ENCODE measurements at places on chromosomes 11 and 22.

- no peak for DNase-seq
These were observed 22.0 kb upstream of the ZC3H12C start for GRCh38 chr11:110071197-110071596.

GRCh38 chr11:27107548-27107947 is 66.9 kb downstream of the BBOX1 start:
- no peak for DNase-seq

- no peak for DNase-seq
These were observed 15.1 kb upstream of the EFCAB6 start for GRCh38 chr22:43827003-43827735.

DNA sequence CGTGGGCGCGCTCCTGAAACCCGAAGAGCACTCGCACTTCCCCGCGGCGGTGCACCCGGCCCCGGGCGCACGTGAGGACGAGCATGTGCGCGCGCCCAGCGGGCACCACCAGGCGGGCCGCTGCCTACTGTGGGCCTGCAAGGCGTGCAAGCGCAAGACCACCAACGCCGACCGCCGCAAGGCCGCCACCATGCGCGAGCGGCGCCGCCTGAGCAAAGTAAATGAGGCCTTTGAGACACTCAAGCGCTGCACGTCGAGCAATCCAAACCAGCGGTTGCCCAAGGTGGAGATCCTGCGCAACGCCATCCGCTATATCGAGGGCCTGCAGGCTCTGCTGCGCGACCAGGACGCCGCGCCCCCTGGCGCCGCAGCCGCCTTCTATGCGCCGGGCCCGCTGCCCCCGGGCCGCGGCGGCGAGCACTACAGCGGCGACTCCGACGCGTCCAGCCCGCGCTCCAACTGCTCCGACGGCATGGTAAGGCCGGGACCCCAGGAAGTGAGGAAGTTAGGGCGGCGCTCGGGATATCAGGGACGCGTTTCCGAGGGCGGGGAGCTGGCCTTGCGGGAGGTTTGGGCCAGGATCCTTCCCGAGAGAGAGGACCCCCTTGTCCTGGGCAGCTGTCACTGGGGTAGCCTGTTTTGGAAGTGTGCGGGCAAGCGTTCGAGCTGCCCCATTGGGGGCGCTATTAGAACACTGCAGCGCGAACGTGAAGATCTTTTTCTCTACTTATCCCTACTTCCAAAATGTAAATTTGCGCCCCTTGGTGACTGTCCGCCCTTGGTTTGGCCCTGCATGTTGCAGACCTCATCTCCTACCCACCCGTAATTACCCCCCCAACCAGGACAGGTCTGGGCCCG is 796 bp downstream of the MYOD1 start:
- no peak for DNase-seq

DNA sequence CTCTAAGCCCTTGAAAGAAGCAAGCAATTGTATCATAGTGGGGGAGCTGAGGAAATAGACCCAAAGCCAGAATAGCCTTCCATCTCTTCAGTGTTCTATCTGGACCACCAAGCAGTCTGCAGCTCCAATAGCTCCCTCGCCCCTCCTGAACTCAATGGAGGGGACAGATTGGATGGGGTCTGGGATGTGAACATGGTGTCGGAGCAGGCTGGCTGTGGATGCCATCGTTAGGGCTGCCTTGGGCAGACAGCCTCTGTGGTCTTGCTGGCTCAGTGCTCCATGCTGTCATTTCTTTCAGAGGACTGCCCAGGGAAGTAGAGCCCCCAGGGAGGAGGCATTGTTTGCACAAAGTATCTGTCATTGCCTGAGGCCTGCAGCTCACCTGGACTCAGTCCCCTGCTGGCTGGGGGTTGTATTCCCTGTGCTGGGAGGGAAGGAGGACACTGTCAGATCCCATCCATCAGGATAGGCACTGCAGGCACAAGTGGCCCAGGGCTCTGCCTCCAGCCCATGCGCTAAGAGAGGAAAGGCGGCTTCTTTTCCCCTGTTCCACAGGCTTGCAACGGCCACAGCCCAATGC is 537.7 kb downstream of the BUD13 start:
- no peak for DNase-seq

DNA sequence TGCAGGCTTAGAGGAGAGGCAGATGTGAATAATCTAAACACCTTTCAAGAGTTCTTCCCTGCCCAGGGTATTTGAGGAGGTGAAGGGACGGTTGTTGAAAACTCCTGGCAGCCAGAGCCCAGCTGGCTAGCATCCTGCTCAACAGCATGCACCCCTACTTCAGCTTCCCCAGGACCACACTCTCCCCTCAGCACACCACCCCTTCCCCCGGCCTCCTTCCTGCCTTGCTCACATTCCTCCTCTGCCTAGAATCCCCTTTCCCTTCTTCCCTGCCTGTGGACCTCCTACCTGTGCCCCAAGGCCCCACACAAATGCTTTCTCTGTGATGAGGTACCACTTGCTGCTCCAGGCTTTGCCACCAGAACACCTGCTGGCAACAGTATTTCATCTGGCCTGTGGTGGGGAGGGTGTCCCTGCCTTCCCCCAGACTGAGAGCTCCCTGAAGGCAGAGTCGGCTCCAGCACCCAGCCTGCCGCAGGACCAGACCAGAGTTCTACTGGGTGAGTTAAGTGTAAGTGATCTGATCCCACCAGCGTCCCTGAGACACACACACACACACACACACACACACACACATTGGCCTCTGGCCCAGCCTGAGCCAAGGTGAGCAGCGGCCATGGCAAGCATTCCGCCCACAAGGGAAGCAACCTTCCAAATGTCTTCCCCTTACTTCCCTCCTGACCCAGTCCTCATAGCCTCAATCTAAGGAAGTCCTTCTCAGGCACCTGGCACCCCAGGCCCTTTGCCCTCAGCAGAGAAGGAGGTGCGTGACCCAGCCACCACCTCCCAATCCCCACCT is 79.5 kb downstream of the PDE2A start:
- DNase-seq = no peak

GRCh38 chr22:49953680-49954344 is 6.8 kb upstream of the PIM3 start:
- DNase-seq = no peak

GRCh38 chr22:35986088-35986487 is 42.5 kb downstream of the RBFOX2 start:
- no peak for DNase-seq

GRCh38 chr22:29206372-29207242 is 911 bp downstream of the EMID1 start:
- no peak for DNase-seq

DNA sequence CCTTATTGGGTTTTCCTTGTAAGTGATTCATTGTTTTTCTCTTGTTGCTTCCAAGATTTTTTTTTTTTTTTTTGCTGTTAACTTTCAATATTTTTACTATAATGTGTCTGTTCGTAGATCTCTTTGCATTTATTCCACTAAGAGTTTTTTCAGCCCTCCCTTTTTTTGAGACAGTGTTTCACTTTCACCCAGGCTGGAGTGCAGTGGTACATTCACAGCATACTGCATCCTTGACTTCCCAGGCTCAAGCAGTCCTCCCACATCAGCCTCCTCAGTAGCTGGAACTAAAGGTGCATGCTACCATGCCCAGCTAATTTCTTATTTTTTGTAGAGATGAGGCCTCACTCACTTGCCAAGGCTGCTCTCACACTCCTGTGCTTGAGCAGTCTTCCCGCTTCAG is 1282.0 kb upstream of the CNTN5 start:
- no peak for DNase-seq

DNA sequence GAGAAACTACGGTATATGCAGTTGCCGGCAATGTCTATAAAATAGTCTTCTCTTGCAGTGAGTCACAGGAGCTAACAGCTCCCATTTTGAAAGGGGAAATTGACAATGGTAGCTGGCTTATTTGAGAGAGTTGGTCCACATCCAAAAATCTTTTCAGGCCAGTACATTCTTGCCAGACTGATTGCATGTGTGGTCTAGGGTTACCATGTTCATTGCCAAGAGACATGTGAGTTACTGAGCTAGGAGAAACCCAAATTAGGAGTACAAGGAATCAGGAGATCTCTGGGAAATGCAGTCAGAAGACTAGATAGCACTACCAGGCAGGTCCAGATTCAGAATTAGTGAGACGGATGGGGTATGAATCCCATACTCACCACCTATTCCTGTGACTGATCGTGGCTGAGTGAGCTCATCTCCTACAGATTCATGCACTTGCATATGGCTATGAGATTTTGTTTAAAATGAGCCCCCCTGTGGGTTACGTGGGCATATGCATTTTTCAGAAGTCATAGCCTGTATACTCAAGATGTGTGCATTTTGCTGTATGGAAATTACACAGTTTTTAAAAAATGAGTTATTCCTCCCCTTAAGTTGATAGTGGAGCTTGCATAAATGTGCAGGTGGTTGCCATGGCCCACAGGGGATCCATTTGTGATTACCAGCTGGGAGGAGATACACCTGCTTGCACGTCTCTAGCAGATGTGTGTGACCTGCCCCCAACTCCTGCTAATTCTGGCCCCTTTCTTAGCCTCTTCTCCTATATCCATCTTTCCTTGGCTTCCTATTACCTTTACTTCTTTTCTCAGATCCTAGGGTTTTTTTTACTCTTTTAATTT is 102.7 kb downstream of the COMMD9 start:
- no peak for DNase-seq

GRCh38 chr22:47035425-47035881 is 273.0 kb downstream of the TBC1D22A start:
- no peak for DNase-seq

- no peak for DNase-seq
These were observed 546.0 kb downstream of the BRD1 start for GRCh38 chr22:49281467-49282340.

DNA sequence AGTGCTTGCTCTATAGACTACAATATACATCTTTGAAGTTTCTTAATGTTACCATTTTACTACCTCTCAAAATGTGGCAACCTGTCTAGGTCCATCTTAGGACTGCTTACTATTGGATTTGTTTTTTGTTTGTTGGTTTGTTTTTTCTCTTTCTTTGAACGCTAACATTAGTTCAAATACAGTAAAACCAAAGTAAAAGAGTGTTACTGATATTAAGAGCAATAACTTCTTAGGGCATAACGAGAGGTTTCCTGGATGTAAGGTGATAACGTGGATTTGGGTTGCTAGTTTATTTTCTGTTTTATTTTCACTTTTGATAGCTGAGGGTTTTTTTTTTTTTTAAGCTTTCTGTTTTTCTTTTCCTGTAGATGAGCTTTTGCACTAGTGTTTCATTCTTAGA is 43.6 kb downstream of the TMEM135 start:
- DNase-seq = no peak

DNA sequence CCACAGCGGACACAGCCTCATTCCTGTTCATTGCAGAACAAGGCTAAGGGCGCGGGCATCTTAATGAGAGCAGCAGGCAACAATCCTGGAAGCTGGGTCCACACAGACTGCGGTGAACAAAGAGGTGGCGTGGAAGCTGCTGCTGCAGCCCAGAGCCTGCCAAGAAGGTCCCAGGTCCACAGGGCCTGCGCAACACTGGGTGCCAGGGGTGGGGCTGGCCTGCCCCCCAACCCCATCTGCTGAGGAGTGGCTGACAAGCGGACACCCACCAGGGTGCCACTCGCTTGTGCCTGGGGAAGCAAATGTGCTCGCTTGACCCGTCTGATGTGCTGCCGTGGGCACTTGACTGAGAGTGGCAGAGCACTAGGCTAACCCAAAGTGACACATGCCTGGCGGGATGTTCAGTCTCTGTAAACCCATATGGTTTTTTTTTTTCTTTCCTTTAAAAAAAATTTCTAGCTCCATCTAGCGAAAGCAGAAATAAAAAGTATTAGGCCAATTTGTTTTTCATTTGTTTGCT is 83.2 kb upstream of the PITPNB start:
- no peak for DNase-seq

GRCh38 chr11:8168485-8169257 is at the start of gene RIC3:
Gene RIC3 (minus strand): TSS chr11:8169025. CDS start chr11:8168989, 36 bp downstream.
- DNase-seq = peak; percentile 40
